ENCODE measurements at places on chromosomes 7 and 10. TPM values are rescaled to one million over a fixed set of nuclear protein-coding genes. Genes with fewer than 3 reads are reported as not detected.

DNA sequence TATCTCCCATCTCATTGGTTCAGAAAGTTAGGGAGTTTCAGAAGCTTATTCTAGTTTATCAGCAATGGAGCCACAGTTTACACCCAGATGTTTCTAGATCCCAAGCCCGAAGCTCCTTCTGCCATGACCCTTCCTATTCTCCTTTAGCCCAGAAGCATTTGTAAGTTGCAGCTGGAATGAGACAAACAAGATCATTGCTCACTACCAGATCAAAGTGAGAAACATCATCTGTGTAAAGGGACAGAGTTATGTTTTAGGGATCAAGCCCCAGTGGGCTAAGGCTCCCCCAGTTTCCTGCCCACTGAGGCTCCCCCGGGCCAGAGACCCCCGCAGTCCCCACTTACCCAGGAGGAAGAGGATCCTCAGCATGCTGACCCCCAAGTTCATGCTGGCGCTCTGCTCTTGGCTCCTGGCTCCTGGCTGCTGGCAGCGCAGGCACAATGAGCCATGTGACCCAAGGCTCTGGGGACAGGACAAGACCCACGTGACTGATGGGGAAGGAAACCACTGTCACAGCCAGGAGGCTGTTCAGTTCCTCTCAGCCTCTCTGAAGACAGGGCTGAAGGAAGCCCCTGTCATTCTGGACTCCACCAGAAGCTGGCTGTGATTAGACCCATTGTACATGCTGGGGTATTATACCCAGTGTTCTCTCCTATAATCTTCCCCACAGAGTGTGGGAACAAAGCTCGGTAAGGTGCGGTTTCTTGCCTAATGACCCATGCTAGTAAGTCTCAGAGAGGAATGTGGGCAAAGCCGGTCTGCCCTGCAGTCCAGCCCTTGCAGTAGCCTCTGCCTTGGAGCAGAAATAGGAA lies at the start of gene TMEM273:
Gene TMEM273 (minus strand): TSS at position 442 of the 812 bp plus-strand sequence. CDS start 55 bp downstream, at position 387.
- no peaks in the 10 kb centered on the region for H3K27me3 ChIP-seq
- DNase-seq, result peak; percentile 70

DNA sequence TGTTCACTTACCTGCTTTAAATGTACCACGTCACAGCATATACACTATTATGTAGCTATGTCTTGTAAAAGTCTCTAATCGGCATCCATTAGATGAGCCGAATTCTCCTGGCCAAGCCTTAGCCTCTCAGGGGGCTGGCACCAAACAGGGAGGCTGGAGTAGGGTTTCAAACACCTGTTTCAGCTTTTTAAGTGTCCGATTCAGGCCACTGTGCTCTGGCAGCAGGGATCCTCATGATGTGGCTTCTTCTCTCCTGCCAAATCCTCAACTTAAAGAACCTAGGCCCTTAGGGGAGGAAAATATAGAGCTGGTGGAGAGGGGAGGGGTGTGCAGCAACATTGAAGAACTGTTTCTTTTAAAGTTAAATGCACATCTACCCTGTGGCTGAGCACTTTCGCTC lies 68.5 kb upstream of the NFKB2 start:
- DNase-seq, result no peak
- H3K4me1 ChIP-seq, result peaks cover 12% of the 10 kb centered on the region
- no peaks in the 10 kb centered on the region for H3K27me3 ChIP-seq
- no peak overlapping the region for H3K4me3 ChIP-seq
- no peaks in the 10 kb centered on the region for H3K36me3 ChIP-seq

GRCh38 chr7:81445462-81445861 lies 324.4 kb downstream of the HGF start:
- no peak overlapping the region for H3K27ac ChIP-seq
- DNase-seq, result no peak
- H3K4me3 ChIP-seq, result no peak overlapping the region
- H3K27me3 ChIP-seq, result no peaks in the 10 kb centered on the region

DNA sequence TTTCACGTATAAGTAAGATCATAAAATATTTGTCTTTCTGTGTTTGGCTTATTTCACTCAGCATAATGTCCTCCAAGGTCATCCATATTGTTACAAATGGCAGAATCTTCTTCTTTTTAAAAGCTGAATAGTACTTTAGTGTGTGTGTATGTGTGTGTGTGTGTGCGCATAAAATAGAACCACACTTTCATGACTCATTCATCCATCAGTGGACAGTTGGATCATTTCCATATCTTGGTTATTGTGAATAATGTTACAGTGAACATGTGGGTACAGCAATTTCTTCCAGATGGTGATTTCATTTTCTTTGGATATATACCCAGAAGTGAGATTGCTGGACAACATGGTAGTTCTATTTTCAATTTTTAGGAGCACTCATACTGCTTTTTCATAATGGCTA lies 622.4 kb downstream of the NRG3 start:
- H3K36me3 ChIP-seq, result no peaks in the 10 kb centered on the region
- DNase-seq, result no peak
- H3K4me1 ChIP-seq, result no peaks in the 10 kb centered on the region
- H3K4me3 ChIP-seq, result no peak overlapping the region

The NPSR1 gene
- not detected for polyA plus RNA-seq

The CYP2C19 gene
- not detected for polyA plus RNA-seq

The CLDN3 gene
- polyA plus RNA-seq, result not detected

The SLC4A2 gene
- polyA plus RNA-seq, result 12.8 TPM

All from CD4-positive, alpha-beta memory T cell (primary cell).